IMR-90 (cell line): ENCODE measurements at places on chromosomes 12 and 14. TPM values are rescaled to one million over a fixed set of nuclear protein-coding genes. Genes with fewer than 3 reads are reported as not detected.
A peak's percentile ranks its signal among the peaks of the same experiment; 100 is the strongest.

- H3K27me3 ChIP-seq = no peaks in the 10 kb centered on the region
- no peaks in the 10 kb centered on the region for H3K4me1 ChIP-seq
- no peak overlapping the region for H3K4me3 ChIP-seq
- no peak overlapping the region for H3K27ac ChIP-seq
Observed at GRCh38 chr12:130523208-130523607, 185.5 kb downstream of the PIWIL1 start.

DNA sequence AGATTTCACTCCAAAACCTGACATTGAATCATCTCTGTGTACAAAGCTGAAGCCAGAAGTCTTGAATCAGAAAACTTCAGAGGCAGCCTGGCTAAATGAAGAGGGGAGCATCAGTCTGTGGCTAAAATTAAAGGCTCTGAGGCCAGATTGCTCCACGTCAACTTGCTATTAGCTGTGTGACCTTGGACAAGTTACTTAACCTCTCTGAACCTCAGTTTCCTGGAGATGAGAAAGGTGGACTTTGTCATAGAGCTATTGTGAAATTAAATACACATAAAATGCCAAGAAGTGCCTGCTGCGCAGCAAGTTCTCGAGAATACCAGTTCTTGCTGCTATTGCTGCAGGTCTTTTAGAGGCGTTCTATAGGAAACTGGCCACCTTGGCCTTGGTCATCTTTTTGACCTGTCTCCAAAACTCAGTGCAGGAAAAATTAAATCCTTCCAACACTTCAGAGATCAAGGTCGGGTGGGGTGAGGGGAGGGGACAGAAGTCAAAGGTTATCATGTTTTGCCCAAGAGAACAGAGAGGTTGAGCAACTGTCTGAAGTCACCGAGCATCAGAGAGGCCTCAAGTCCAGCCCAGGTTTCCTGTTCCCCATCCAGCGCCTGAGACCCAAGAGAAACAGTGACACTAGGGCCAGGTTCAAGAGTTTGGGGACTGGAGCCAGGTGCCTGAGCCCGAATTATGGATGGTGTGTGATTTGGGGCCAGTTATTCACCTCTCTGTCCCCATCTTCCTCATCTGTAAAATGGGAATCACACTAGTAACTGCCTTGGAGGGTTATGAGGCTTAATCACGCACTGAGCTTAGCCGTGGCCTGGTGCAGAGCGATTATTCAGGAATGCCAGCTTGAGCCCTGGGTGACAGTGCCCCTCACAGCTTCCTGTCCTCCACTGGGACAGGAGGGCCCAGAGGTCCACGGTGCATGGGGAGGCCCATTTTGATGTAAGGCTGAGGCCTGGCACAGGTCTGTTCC is 1.1 kb downstream of the SERPINA1 start:
- H3K27me3 ChIP-seq = no peaks in the 10 kb centered on the region
- H3K36me3 ChIP-seq = no peaks in the 10 kb centered on the region
- DNase-seq = no peak
- H3K4me1 ChIP-seq = no peaks in the 10 kb centered on the region

DNA sequence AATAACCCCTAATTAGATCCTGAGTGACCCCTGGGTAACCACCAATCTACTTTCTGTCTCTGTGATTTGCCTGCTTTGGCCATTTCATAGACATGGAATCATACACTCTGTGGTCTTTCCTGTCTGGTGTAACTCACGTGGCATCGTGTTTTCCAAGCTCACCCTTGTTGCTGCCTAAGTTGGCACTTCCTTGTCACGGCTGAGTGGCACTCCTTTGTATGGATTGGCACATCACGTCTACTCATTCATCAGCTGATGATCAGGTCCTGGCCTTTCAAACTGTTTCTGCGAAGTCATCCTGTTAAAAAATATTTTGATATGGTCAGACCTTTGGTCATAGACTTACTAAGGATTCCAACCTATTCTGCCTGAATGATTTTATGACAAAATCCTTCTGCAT is 87.7 kb downstream of the GLT1D1 start:
- no peaks in the 10 kb centered on the region for H3K27me3 ChIP-seq
- H3K27ac ChIP-seq = no peak overlapping the region

Gene PLBD1
- polyA plus RNA-seq = not detected in 2 replicates

- no peak overlapping the region for H3K4me3 ChIP-seq
- no peak for DNase-seq
- H3K4me1 ChIP-seq = no peaks in the 10 kb centered on the region
Observed at GRCh38 chr12:70788774-70789173, 131.8 kb downstream of the PTPRR start.

DNA sequence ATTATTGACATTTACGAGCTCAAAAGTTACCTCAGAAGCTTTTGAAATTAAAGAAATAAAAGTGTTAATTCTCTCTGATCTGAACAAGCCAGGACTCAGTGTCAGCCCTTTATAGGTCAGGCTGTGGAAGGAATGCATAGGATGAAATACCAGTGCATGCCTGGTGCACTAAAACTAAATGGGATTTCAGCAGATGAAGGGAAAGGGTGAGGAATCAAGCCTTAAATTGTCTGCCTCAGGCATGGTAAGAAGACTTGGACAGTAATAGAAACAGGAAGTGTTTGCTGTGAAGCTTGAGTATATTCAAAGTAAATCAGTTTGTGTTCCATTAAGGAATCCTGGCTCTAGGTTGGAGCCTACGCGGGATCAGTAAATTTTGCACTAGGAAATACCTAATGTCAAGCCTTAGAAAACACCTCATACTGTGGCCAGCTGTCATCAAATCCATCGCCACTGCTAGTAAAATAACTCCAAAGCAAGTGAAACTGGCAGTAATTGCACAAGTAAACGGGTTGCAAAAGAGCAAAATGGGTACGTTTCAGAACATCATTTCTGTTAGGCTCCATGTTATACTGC is 76.3 kb downstream of the PDE3A start:
- DNase-seq = no peak
- H3K27ac ChIP-seq = no peak overlapping the region
- H3K27me3 ChIP-seq = no peaks in the 10 kb centered on the region
- no peak overlapping the region for H3K4me3 ChIP-seq
- H3K36me3 ChIP-seq = no peaks in the 10 kb centered on the region; the same call in 1 of the 2 replicates

DNA sequence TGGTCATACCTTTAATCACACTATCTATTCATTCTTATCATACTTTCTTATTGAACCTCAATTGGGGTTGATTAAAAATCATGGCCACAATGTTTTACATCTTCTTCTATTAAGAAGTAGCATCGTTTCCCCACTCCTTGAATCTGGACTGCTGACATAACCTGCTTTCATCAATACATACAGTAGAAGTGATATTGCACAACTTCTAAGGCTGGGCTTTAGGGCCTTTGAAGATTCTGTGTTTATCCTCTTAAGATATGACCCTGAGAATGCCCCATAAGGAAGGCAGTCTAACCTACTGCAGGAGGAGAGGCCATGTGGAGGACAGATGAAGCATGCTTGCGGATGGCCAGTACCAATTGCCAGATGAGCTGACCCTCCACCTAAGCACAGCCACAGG is 1142.8 kb upstream of the SEL1L start:
- no peak overlapping the region for H3K4me3 ChIP-seq
- H3K36me3 ChIP-seq = no peaks in the 10 kb centered on the region
- H3K4me1 ChIP-seq = no peaks in the 10 kb centered on the region
- no peaks in the 10 kb centered on the region for H3K27me3 ChIP-seq

Gene BEGAIN
- polyA plus RNA-seq = 0.99 and 1.2 TPM in 2 replicates

DNA sequence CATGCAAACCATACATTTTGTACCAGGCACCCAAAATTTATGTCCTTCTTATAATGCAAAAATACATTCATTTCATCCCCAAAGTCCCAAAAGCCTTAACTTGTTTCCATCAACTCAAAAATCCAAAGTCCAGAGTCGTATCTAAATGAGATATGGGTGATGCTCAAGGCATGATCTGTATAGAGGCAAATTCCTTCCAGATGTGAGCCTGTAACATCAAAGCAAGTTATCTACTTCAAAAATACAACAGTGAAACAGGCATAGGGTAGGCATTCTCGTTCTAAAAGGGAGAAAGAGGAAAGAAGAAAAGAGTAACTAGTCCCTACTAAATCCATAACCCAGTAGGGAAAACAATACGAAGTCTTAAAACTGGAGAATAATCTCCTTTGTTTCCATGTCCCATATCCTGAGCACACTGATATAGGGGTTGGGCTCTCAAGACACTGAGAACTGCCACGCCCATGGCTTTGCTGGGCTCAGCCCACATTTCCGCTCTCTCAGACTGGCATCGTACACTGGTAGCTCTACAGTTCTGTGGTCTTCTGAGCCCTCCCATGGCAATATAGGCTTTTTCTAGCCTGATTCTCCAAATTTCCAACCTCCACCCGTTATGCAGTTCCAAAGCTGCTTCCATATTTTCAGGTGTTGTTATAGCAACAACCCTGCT is 232.8 kb downstream of the TMTC2 start:
- no peak overlapping the region for H3K27ac ChIP-seq
- H3K4me1 ChIP-seq = no peaks in the 10 kb centered on the region
- DNase-seq = no peak
- no peak overlapping the region for H3K4me3 ChIP-seq

Gene CD163
- polyA plus RNA-seq = not detected in 2 replicates

Gene CCDC88C
- 0.11 and 0.17 TPM in 2 replicates for polyA plus RNA-seq

DNA sequence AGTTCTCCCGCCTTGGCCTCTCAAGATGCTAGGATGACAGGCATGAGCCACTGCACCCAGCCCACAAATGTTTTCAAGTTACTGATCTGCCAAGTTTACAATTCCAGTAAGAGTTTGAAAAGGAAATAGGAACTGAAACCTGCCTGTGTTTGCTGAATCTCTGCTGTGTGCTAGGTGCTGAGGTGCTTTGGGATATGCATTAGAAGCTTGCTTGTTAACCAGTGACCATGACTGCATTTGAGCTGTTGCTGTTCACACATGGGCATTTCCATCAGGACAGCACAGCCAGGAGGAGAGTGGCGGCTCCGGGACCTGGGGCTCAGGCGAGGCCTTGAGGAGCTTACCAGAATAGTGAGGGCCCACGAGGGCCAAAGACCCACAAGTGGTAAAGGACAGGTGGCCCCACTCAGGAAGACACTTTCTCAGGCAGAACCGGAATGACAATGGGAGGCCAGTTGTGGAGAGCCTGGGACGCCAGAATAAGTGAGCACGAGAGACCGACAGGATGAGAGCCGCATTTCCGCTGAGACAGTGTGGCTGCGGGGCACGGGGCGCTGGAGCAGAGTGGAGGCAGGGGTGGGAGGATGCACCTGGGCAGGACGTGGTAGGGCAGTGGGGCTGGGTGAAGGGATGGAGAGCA is 54.5 kb upstream of the MMP17 start:
- DNase-seq = no peak
- H3K27me3 ChIP-seq = no peaks in the 10 kb centered on the region
- H3K27ac ChIP-seq = no peak overlapping the region
- H3K4me1 ChIP-seq = no peaks in the 10 kb centered on the region
- no peak overlapping the region for H3K4me3 ChIP-seq
- H3K36me3 ChIP-seq = peaks cover 38% of the 10 kb centered on the region

DNA sequence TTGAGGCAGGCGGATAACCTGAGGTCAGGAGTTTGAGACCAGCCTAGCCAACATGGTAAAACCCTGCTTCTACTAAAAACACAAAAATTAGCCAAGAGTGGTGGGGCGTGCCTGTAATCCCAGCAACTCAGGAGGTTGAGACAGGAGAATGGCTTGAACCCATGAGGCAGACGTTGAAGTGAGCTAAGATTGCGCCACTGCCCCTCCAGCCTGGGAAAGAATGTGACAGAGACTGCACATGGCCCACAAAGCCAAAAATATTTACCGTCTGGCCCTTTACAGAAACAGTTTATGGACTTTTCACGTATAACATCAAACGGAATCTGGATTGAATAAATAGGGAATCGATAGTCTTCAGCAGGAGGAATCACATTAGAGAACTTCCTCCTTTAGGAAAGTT is 3.5 kb downstream of the RSRC2 start:
- peaks cover 8% of the 10 kb centered on the region for H3K4me1 ChIP-seq
- peak overlapping the region; percentile 9; the same call in 1 of the 2 replicates for H3K27ac ChIP-seq
- peak; percentile 76 for DNase-seq
- H3K4me3 ChIP-seq = peak overlapping the region; percentile 6; the same call in 1 of the 2 replicates
- H3K27me3 ChIP-seq = no peaks in the 10 kb centered on the region
- peaks cover 22% of the 10 kb centered on the region for H3K36me3 ChIP-seq

Gene KRT74
- not detected in 2 replicates for polyA plus RNA-seq

Gene SCNN1A
- 0.24 and 0.41 TPM in 2 replicates for polyA plus RNA-seq

Gene DPF3
- 30.5 and 37.7 TPM in 2 replicates for polyA plus RNA-seq

- no peak overlapping the region for H3K27ac ChIP-seq
- no peaks in the 10 kb centered on the region for H3K36me3 ChIP-seq
- no peak for DNase-seq
- H3K4me3 ChIP-seq = no peak overlapping the region
- peaks cover 2% of the 10 kb centered on the region; the same call in 1 of the 2 replicates for H3K4me1 ChIP-seq
- peaks cover 5% of the 10 kb centered on the region for H3K27me3 ChIP-seq
Observed at GRCh38 chr12:95944108-95944704, 1.1 kb downstream of the AMDHD1 start.

- H3K27me3 ChIP-seq = no peaks in the 10 kb centered on the region
- no peaks in the 10 kb centered on the region for H3K4me1 ChIP-seq
- no peak overlapping the region for H3K27ac ChIP-seq
- peaks cover 2% of the 10 kb centered on the region; the same call in 1 of the 2 replicates for H3K36me3 ChIP-seq
Observed at GRCh38 chr12:20646239-20646827, 48.8 kb upstream of the SLCO1C1 start.

Gene RPS6KL1
- 1.2 and 1.7 TPM in 2 replicates for polyA plus RNA-seq

Gene HCAR3
- polyA plus RNA-seq = not detected in 2 replicates

Gene RPL10L
- not detected in 2 replicates for polyA plus RNA-seq

Gene FAM186B
- 0.10 TPM in 2 replicates for polyA plus RNA-seq

DNA sequence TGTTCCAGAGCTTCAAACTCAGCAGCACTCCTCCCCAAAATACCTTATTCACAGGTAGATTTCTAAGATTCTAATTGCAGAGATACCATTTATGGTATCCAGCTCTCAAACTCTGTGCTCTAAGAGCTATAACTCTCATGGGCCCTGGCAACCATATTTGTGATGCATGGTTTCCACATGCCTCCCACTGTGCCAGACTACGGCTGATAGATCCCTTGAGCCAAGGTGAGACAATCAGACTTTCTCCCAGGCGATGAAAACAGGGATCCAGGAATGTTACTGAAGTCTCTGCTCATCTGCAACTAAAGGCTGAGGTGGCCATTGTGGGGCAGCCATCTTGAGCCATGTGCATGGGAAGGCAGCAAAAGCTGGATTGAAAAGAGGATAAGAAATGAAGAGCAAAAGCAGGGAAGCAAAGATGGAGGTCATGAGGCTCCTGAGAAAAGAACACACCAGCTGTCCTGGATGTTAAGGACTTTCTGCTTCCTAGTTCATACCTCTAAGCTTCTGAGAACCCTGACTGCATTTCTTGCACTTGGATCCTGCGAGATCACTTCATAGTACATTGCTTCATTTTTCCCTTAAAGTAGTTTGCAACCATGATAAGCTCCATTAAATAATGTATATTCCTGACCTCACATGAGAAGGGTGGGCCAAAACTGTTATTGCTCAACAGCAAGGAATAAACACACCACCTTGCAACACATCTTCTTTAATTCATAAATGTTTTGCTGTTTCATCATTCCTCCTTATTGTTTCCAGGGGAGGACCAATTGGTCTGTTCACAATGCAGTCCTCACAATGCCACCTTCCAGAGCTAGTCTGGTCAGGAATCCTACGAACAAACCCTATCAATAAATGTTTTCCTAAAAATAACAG is 5.4 kb downstream of the EGLN3 start:
- no peak overlapping the region for H3K4me3 ChIP-seq
- peaks cover 22% of the 10 kb centered on the region for H3K27me3 ChIP-seq
- no peak for DNase-seq
